ENCODE measurements at places on chromosomes 13 and 19. TPM values are rescaled to one million over a fixed set of nuclear protein-coding genes. Genes with fewer than 3 reads are reported as not detected.

Gene FCGBP
- 0.20 TPM for total RNA-seq

Gene SULT2A1
- not detected for total RNA-seq

Gene PSG7
- not detected for total RNA-seq

Gene LGALS7
- 6.6 TPM for total RNA-seq

Gene MCEMP1
- not detected for total RNA-seq

Gene ZNF773
- total RNA-seq, result 7.6 TPM

Gene LHFPL6
- 20.9 TPM for total RNA-seq

Gene FUT2
- total RNA-seq, result 3.7 TPM

Gene RABAC1
- 188 TPM for total RNA-seq

DNA sequence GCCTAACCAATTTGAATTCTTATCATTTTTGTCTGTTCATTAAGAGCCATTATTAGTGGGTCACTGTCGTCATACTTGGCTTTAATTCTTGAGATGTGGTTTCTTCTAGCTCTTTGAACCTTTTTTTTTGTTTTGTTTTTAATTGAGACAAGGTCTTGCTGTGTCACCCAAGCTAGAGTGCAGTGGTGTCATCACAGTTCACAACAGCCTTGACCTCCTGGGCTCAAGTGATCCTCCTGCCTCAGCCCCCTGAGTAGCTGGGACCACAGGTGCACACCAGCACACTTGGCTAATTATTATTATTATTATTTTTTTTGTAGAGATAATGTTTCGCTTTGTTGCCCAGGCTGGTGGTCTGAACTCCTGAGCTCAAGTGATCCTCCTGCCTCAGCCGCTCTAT lies 25.8 kb upstream of the LDLR start:
- DNase-seq, result no peak

- DNase-seq, result no peak
Measured at GRCh38 chr13:100235311-100235901, 146.5 kb downstream of the PCCA start.

DNA sequence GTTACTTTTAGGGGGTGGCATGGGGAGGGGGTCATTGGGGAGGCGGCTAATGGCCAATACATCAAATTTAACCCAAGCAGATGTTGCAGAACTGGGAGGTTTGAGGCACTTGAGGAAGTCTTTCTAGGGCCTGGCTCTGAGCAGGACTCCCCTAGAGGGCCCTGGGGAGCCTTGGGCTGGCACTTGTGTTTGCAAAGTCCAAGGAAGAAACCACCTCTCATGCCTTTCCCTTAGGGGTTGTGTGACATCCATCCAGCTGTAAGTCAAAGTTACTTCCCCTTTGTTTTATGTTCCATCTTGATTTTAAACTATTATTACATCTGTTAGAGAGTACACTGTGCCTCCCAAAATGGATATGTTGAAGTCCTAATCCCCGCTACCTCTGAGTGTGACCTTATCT lies 159.9 kb downstream of the KATNAL1 start:
- DNase-seq, result no peak

- peak; percentile 91 for DNase-seq
Measured at GRCh38 chr13:85497652-85498051, 301.6 kb downstream of the SLITRK6 start.

DNA sequence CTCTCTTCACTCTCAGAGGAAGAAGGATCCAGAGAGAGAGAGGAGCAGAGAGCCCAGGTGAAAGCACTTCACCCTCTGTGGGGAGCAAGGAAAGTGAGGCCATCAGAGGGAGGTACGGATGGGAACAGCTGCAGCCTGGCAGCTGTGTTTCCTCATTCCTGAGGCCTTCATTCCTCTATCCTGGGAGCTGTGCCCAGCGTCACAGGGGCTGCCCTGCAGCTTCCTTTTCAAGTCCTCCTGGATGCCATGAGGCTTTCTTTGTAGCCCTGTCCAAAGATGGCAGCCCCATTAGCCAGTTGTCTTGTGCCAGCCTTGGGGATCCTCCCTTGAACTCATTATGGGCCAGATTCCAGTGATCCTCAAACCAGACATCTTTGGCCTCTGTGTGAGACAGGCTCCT lies 76.8 kb upstream of the PCDH8 start:
- peak; percentile 32 for DNase-seq

DNA sequence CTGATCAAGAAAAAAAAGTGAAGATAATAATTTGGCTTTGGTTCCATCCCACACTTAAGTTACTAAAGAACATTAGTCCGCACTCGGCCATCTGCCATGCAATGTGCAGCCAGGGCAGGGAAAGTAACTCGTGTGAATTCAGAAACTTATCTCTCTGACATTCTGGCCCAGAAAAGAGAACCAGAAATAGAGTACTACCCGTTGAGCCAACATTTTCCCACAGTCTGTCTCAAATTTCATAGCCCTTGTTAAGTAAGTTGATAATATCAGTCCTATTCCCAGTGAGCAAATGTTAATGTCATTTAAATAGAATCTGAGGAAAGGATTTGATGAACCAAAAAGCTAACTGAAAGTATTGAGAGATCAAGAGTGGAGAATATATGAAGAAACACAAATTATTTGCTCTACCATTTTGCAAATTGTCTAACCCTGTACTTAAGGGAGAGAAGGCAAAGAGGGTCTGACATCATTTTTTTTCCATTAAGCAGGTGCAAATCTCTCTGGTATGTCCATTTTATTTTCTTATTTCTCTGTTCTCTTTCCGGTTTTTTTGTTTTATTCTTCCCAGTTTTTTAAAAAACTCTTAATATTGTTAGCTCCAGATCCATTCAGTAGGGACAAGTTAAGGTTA lies 156.3 kb downstream of the NDFIP2 start:
- no peak for DNase-seq

GRCh38 chr19:2970201-2970835 lies 7.0 kb upstream of the TLE6 start:
- DNase-seq, result no peak

- peak; percentile 94 for DNase-seq
Measured at GRCh38 chr19:43519436-43520088, 7.4 kb downstream of the ETHE1 start.

- no peak for DNase-seq
Measured at GRCh38 chr13:106505732-106506131, 29.7 kb downstream of the EFNB2 start.

DNA sequence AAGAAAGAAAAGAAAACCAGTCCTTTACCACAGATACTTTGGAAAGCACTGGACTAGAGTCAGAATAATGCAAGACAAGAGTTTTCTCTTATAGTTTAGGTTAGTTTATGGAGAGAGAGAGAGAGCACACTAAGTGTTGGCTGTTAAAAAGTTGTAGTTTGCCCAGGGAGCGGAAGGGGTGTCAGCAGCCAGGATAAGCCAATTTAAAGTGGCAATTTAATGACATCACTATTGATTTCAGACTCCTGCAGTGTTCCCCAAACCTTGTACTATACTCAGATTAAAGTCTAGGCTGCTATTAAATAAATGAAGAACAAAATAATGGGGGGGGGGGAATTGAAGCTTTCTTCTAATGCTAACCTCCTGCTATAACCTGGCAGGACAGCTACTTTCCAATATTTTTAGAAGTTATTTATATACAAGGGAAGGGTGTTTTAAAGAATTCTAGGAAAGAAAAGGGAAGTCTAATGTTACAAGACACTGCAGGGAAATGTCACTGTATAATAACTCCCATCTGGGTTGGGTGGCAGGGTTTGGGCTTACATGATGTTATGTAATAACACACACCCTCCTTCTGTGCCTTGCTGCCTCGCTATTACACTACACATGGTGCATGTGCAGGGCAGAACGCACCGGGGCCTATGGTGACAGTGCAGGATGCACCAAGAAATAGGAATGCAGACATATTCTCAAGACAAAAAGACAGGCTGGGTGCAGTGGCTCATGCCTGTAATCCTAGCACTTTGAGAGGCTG lies 19.9 kb downstream of the TPT1 start:
- DNase-seq, result no peak

DNA sequence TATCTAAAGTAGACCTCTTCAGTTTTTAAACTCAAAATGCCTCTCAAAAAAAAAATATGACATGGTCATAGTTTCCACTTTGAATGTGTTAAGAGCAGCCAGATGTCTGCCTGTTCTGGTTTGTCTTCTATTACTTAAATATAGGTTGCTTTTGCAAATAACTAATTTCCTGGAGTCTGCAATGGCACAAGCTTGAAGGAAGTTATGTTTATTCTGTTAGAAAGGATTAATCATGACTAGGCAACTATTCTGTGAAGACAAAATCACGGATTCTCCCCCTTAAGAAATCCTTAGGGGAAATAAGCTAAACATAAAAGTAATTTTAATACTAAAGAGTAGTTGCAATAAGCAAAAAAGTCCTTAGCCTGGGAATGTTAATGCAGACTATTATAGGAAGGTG lies 26.3 kb downstream of the SKA3 start:
- no peak for DNase-seq

DNA sequence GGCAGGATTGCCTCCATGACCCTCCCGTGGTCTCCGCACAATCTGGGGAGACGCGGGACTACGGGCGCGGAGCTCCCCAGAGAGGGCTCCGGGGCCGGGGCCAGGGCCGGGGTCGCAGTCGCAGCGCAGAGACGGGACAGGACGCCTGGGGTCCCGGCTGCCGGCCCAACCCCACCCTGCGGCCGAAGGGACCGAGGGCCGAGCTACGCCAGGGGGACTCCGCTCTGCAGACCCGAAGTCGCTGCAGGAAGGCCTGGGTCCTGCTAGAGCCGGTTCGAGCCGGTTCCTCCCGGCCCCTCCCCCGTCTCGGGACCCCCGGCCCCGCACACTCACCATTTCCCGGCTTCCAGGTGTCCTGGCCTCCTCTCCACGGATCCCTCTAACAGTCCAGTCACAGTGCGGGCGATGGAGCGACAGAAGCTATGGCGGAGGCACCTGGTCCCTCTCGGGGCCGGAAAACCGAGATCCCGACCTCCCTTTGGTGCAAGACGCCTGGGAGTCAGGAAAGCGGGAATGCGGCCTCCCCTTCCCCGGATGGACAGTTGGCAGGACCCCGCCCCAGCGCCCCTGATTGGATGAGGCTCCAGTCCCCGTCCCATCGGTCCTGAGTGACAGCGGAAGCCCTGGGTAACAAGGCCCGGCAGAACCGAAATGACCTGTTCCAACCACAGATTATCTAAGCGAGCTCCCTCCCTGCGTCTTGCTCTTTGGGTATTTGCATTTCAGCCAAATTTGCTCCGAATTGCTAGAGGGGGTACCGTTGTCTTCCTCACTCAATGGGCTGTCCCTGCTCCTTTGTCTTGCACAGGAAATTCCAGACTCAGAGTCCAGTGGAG lies at the start of gene ZNF625:
TSS of gene ZNF625 (minus strand) at position 512 of the 836 bp plus-strand sequence. CDS start at position 336, 176 bp downstream.
- DNase-seq, result no peak

GRCh38 chr13:27203186-27203585 lies 31.6 kb upstream of the USP12 start:
- DNase-seq, result no peak

- DNase-seq, result no peak
Measured at GRCh38 chr19:50851620-50852019, 3.1 kb upstream of the KLK3 start.

- no peak for DNase-seq
Measured at GRCh38 chr13:113359571-113359970, 4.4 kb downstream of the GRTP1 start.

- DNase-seq, result peak; percentile 56
Measured at GRCh38 chr19:44576843-44577565, 36.4 kb upstream of the IGSF23 start.

GRCh38 chr13:20525144-20525600 lies 485 bp downstream of the CRYL1 start:
- DNase-seq, result peak; percentile 3

DNA sequence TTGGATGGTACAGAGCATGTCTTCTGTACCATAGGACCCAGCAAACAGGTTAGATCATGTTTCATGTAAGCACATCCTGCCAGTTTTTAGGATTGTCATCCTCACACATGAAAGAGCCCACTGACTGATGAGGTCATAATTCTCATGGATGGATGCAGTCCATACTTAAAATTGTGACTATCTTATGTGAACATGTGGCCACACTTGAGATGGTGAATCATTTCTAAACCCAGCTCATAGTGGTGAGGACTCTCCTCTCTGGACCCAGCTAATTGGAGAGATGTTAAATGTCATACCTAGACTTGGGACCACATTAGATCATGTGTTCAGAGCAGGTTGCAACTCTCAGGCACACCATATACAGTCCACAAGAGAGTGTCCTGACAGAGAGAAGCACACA lies 24.8 kb upstream of the ZNF254 start:
- no peak for DNase-seq

GRCh38 chr13:27024776-27025492 lies 146.7 kb downstream of the USP12 start:
- DNase-seq, result no peak

DNA sequence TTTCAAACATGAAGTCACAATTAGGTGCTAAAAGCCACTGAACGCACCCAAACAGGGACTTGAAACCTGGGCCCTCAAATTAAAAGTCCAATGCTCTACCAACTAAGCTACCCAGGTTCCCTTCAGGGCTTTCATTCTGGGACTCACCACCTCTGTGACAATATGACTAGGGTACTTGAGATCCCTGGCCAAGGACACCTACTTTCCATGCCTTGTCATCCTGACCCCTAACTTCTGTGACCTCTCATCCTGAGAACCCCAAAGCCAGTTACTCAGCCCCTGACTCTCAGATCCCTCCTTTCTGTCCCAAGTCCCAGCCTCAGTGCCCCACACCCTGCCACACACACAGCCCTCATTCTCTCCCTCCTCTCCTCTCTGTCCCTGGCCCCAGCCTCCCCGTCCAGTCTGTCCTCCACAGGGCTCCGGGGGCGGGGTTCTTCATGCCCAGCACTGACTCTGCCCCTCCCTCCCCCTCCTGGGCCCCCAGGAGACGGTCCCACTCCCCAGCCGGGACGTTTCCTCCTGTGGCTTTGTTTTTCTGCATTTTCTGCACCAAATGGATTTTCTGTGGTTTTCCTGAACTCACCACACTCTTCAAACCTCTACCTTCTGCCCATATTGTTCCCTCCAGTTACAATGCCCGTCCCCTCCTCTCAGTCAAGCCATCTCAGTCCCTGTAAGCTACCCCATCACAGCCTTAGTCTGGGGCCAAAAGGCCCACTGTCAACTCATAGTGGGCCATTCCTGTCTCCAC lies 7.0 kb downstream of the RCN3 start:
- DNase-seq, result no peak

All from foreskin keratinocyte (primary cell).